Activated CD8-positive, alpha-beta T cell treated with anti-CD3 and anti-CD28 coated beads, Interleukin-2, amount 10 ng/mL, durations not matched to agents 7 days and 5 days (primary cell): ENCODE measurements at places on chromosomes 11 and 22.

GRCh38 chr11:111367411-111368284 lies 11.4 kb downstream of the POU2AF1 start:
- no peak for DNase-seq

DNA sequence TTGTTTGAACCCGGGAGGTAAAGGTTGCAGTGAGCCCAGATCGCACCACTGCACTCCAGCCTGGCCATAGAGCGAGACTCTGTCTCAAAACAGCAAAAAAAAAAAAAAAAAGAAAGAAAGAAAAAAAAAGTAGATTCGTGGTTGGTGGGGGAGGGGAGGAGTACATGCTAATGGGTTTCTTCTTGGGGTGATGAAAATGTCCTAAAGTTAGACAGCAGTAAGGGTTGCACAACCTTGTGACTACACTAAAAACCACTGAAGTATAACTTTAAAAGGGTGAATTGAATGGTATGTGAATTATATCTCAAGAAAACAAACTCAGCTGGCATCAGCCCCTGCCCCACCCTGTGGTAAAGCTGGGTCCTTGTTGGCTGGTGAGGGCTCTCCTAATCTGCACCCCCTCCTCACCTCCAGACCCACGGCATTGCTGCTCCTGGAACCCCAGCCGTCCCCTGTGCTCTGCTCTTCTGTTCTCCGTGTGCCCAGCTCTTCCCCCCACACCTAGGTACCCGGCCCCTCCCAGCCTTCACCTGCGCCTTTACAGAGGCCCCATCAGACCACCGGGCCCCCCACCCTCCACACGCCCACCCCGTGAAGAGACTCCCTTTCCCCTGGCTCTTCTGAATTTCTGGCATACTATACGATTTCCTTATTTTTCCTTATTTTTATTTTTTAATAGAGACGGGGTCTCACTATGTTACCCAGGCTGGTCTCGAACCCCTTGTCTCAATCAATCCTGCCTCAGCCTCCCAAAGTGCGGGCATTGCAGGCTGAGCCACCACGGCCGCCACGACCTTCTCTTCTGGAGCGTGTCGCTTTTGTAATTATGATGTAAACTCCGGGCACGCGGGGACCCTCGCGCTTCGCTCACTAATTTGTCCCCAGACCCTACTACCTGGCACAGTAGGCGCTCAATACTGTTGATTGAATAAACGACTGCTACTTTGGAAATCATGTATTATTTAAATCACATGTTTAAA lies 924 bp upstream of the FADD start:
- DNase-seq = no peak

DNA sequence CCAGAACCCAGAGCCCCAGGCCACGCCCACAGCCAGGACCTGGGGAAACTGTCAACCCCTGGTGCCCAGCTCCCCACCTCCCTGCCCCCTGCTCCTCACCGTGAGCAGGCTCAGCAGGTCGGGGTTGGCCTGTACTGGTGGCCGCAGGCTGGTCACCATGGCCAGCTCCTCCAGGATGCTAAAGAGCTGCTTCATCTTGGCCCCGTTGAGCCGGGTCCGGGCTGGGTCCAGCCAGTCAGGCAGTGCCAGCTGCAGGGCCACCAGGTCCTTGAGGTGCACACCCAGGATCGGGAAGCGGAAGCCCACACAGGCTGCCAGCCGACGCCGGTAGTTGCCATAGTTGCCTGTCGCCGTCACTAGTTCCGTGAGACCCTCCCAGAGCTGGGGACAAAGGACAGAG lies 7.3 kb downstream of the RASGRP2 start:
- no peak for DNase-seq

GRCh38 chr11:130145975-130146776 lies 13.4 kb upstream of the ST14 start:
- DNase-seq = no peak

DNA sequence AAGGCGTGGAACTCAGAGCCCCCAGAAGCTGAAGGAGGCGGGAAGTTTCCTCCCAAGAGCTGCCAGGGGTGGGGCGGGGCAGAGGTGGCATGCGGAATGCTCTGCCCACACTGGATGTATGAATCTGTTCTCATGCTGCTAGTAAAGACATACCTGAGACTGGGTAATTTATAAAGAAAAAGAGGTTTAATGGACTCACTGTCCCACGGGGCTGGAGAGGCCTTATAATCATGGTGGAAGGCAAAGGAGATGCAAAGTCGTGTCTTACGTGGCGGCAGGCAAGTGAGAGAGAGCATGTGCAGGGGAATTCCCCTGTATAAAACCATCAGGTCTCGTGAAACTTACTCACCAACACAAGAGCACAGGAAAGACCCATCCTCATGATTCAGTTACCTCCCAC lies 57.6 kb downstream of the SMIM38 start:
- DNase-seq = no peak

DNA sequence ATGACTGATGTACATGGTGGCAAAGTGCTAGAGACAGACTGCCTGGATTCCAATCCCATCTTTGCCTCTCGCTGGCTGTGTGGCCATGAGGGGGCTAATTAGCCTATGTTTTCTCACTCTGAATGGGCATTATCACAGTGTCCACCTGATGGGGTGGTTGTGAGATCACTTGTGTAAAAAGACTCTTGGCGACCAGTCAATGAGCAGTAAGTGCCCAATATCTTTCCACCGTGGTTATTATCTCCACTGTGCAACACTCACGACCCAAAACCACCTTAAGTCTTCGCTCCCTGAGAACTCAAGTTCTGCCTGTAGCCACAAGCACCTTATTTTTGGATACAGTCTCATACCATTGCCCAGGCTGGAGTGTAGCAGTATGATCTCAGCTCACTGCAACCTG lies 52.1 kb downstream of the PLEKHA7 start:
- DNase-seq = no peak

- DNase-seq = peak; percentile 74
These were observed 20.8 kb upstream of the IL18BP start for GRCh38 chr11:71977743-71978418.

GRCh38 chr11:2690596-2691354 lies 9.0 kb downstream of the KCNQ1OT1 start:
- no peak for DNase-seq
